T follicular helper cell (primary cell): ENCODE measurements at places on chromosomes 4 and X.

DNA sequence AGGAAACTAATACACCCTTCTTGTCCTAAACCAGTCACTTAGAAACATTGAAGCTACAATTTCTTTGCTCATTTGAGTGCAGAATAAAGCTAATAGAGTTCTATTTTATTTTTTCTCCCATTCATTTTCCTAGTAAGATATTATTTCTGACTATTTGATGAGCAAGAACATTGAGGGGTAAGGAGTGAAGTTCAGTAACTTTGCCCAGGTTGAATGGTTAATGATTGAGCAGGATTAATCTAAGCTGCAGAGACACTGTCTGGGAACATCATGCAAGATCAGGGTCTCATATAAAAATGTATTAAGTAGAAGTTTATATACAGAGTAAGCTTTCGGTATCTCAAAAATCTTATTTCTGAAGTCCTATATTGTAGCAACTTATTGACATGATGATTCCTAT lies 102.4 kb upstream of the LIMCH1 start:
- DNase-seq: no peak

GRCh38 chr4:10380735-10381134 lies 76.5 kb downstream of the ZNF518B start:
- DNase-seq: no peak

DNA sequence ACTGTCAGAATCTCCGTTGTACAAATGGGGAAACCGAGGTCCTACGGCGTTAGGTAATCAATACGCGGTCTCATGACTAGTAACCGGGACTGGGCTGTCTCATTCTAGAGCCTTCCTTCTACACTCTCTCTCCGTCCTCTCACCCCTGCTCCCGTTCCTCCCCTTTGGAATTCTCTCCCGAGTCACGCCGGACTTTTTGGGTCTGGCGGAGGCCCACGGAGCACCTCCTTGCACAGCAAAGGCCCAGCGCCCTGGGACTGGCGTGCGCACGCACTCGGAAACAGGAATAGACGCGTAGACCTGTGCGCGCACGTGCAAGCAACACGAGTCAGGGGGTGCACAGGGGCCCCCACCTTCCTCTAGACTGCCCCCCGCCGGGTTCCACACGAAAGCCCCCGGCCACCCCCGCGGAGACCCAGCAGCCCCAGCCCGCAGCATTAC lies 361 bp downstream of the QDPR start:
- DNase-seq: no peak

DNA sequence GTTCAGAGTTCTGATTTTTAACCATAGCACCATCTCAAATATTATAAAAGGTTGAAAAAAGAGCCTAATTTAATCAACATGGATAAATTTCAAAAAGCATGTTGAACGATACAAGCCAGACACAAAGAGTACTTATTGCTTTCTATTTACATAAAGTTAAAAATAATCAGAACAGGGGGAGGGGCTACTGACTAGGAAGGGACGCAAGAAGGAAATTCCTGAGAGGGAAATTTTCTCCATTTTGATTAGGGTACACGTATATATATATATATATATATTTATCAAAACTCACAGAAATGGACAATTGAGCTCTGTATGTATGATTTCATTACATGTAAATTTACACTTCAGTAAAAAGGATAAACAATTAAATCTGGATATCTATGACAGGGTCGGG lies 482 bp upstream of the MBTPS2 start:
- DNase-seq: no peak

GRCh38 chr4:88018466-88018865 lies 11.0 kb downstream of the PKD2 start:
- DNase-seq: no peak

DNA sequence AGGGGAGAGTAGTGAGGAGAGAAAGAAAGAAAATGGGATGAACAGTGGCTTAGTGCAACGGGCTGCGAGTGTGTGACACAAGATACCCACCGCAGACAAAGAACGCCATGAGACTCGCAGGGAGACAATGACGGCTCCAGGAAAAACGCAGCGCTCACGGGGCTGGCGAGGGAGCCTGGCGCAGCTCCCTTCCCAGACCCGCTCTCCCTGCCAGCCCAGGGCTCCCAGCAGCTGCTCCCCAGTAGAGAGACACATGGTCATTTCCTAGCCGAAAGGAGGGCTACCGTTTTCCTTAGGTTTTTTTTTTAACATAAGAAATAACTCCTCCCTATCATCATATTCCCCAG lies 149.5 kb downstream of the MAML3 start:
- DNase-seq: no peak

DNA sequence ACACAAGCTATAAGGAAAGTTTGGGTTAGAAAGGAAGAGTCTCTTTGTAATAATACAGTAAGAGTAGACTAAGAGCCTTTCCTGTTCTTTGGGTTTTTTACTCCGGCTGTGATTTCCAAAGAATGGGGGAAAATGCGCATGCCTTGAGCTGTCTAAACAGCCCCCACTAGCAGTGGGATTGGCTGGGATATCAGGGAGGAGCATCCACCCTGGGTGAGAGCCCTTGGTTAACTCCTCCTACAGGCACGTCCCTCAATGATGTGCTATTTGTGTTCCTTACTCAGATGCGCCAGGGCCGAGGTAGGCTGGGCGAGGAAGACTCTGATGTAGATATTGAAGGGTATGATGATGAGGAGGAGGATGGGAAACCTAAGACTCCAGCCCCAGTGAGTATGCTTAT lies 74.0 kb upstream of the OGT start:
- DNase-seq: no peak

DNA sequence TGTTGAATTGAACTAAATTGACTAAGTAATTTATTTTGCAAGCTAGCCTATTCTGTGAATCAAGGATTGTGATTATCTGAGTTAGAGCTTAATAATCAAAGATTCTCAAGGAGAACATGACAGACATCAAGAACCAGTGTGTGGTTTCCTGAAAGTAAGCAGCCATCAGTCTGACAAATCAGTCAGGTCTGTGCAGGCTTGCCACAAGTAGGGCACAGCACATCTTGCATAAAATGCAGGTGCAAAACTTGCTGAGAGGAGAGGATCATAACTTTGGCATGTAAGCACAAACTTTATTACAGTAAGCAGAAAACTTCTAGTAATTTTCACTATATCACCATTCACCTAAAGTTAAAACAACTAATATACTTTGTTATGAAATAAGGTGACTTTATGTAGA lies 22.5 kb downstream of the FAM241A start:
- no peak for DNase-seq
